B cell (primary cell): ENCODE measurements at places on chromosomes 5 and 9. TPM values are rescaled to one million over a fixed set of nuclear protein-coding genes. Genes with fewer than 3 reads are reported as not detected.

GRCh38 chr5:1886846-1887587 is 4.3 kb upstream of the IRX4 start:
- DNase-seq: no peak

DNA sequence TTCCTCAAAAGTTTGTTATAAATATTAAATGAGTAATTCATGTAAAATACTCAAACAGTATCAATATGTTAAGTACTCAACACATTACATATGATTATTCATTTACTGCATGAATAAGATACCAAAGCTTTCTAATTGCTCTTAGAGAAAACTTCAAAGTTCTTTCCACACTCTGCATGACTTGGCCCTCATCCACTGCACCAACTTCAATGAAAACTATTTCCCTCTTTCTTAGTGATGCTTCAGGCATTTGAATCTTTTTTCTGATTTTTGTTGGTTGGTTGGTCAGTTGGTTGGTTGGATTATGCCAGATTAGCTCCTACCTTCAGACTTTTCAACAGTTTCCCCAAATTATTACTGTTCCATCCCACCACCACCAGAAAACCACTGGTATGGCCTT is 314.7 kb upstream of the RGMB start:
- no peak for DNase-seq

GRCh38 chr5:35112300-35112699 is 64.6 kb upstream of the AGXT2 start:
- no peak for DNase-seq

DNA sequence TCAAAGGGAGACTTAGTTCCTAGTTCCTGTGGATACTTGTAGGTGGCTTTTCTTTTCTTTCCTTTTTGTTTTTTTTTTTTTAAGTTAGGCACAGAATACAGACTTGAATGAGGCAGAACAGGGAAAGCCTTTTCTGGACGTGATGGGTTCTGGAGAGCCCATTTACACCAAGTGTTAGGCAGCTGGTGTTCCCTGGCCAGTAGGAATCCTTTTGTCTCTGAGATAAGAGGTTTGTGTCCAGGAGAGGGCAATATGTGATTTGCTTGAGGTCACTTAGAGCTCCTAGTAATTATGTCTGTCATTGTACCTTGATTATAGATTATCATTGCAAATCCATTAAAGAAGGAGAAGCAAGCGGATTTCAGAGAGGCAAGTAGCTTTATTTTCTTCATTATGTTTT is 9.1 kb downstream of the MEGF10 start:
- DNase-seq: no peak

DNA sequence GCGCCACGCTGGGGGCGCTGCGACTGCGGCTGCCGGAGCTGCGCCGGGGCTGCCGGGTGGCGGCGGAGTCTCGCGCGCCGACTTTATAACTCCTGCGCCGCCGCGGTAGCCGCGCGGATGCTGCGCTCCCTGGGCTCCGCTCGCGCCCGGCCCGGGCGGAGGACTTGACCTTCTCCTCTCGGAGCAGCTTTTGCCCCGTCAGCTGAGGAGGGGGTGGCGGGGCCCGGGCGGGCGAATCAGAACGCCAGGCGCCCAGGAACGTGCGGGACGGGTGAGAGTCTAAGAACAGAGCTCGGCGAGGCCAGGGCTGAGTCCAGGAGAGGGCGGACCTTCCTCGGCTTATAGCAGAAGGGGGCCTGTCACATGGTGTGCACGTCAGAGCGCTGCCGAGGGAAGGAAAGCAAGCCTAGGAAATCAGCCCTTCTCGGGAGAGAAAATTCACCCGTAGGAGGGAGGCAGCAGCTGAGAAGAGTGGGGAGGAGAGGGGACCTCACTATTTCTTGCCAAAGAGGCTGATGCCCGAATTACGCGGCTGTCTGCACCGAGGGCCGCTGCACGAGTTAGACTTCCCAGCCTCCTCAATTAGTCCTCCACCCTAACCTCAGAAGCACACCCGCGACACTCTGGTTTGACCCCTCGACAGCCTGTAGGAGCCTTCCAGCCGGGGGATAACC is at the start of gene FOXD1:
Gene FOXD1 (minus strand): TSS at position 315 of the 674 bp plus-strand sequence. CDS start 415 bp downstream, outside the sequence.
- peak; percentile 74 for DNase-seq

GRCh38 chr9:88535226-88536022 is 446 bp downstream of the NXNL2 start:
- DNase-seq: peak; percentile 6

DNA sequence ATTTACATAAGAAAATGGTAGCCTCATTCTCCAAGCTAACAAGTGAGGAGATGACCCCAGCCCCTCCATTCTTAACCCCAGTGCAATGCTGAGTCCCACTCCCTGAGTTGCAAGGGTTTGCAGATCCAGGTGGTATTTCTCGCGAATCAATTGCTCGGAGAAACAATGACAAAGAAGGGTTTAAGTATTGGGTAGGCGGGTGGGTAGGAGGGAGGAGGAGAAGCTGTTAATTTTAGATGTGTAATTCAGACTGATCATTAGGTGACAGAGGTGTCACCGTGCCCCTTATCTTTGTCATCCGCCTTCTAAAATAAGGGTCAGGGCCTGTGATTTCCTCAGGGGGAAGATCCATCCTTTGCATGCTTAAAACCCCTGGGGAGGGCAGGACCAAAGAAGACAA is 17.0 kb upstream of the SH3RF2 start:
- no peak for DNase-seq

The TMEM174 gene
- not detected in 2 replicates for polyA plus RNA-seq

The ENTPD8 gene
- polyA plus RNA-seq: not detected in 2 replicates

The PCDHGA12 gene
- polyA plus RNA-seq: 0.09 and 0.27 TPM in 2 replicates
